ENCODE measurements at places on chromosomes 5 and 9.

DNA sequence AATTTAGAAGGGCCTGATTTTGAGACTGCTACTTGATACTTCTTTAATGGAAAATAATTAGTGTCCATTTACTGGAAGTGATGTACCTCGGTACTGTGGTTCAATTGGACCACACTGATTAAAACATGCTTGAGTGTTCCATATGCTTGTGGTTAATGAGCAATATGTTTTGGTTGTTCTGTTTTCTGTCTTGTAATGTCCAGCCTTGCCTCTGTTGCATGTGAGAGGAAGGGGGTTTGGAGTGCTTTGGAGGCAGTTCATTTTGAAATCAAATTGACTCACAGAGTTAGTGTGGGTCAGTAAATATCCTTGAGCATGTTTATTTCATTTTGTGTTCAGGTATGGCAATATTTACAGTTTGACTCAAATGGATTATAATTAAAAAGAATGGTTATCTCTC lies 334.4 kb downstream of the ARHGEF28 start:
- no peak for DNase-seq

GRCh38 chr9:4670591-4670990 lies 4.3 kb upstream of the SPATA6L start:
- DNase-seq = no peak

GRCh38 chr9:130823435-130823834 lies 11.6 kb upstream of the ABL1 start:
- DNase-seq = no peak

- DNase-seq = no peak
Measured at GRCh38 chr5:165874851-165875250, 2369.4 kb downstream of the MAT2B start.

GRCh38 chr5:102130386-102130785 lies 165.7 kb downstream of the SLCO4C1 start:
- no peak for DNase-seq

All from astrocyte of the cerebellum (primary cell).